GM18507 (cell line): ENCODE measurements at places on chromosomes 12 and 14.

DNA sequence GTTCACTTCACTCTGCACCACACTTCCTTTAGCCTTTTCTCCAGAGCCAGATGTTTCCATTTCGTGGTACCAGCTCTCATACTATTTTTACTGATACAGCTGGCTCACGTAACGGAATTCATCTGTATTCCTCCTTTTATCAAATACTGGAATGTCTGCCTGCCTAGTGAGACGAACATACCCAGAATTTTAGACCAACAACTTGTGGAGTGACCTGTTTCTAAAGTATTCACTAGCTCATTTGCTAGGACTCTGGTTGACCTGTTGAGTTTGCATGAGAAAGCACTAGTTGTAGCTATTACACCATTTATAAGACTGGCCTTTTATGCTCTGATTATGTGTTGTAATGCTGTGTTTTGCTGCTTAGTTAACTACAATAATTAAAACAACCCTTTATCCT, 22.6 kb downstream of the KCNA5 start:
- DNase-seq, result no peak

DNA sequence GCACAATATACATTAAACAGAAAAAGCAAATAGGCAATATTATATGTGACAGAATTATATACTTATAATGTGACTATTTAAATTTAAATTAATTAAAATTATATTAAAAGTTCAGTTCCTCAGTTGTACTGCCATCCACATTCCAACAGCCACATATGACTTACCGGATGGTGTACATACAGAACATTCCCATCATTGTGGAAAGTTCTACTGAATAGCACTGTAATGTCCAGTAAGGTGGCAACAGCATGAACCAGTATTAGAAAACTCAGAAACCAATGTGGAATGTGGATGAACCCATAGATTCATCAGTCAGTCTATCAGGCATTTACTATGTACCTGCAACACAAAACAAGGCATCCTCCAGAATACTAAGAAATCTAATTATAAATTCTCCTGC, 12.4 kb downstream of the ATG14 start:
- DNase-seq, result no peak

- no peak for DNase-seq
Measured at GRCh38 chr12:113305281-113305856, 29.5 kb downstream of the SLC8B1 start.

DNA sequence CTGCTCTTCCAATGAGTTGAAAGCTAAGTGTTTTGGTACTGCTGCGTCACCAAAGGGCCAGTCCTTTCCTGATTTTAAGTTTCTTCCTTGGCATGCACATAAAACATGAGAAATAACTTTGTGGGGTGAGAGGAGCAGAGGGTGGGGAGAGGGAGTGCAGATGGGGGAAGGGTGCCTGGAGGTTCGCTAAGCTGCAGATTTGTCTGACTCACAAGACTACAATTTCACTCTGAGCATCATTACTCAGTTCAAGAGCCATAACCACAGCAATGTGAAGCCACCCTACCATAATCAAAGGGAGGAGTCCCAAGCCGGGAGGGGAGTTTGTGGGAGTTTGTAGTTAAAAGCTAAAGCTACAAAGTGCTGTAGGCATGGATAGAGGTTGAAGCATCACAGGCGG, 136.1 kb downstream of the ANO2 start:
- DNase-seq, result no peak

- DNase-seq, result no peak
Measured at GRCh38 chr12:64083285-64084210, 138.5 kb downstream of the KICS2 start.

GRCh38 chr12:123938679-123939480, 33.8 kb downstream of the CCDC92 start:
- no peak for DNase-seq

DNA sequence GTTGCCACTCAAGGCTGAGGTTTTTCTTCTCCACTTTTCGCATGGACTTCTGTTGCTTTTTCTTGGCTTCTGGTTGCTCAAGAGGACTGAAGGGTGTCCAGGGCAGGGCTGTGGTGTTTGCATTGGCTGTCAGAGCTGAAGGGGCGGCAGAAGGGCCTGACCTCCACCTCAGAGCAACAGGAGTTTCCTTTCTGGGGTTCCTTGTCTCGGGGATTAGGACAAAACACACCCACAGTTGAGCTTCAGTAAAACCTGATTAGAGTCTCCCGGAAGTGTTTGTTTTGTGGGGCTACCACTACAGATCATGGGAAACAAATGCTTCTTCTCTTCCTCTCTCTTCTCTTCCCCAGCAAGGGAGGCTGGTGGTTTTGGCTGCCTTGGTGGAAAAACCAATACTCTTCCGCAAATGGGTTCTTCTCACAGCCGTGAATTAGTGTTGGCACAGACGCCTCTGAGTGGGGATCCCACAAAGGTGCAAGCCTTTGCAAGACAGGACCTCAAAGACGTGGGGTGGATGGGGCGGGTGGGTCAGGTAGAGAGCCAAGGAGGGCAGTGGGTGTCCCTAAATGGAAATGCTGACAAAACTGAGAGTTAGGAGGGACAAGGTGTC, 317.7 kb upstream of the TBX3 start:
- DNase-seq, result no peak

GRCh38 chr14:36773558-36773957, 111.9 kb downstream of the PAX9 start:
- DNase-seq, result no peak

DNA sequence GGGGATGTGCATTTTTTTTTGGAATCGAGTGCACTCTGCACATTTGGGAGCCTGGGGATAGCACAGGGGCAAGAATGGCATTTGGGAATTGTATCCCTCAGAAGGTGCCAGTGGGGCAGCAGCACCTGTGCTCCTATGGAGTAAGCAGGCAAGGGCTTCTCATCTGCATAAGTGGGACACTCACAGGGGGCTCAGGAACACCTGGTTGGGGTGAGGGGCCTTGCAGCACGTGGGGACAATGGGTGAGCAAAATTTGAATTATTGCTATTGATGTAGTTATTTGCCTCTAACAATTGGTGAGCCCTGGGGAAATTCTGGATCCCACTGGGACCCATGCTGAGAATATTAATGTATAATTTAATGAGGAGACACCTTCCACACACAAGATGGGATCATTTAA, 274.2 kb downstream of the TTC6 start:
- DNase-seq, result no peak

GRCh38 chr12:32508626-32509025, 109.3 kb downstream of the FGD4 start:
- DNase-seq, result no peak

GRCh38 chr14:30737916-30738315, 115.8 kb downstream of the SCFD1 start:
- DNase-seq, result no peak

- DNase-seq, result no peak
Measured at GRCh38 chr14:95421741-95422140, 94.7 kb downstream of the SYNE3 start.

GRCh38 chr12:105654606-105655005, 324.1 kb downstream of the C12orf75 start:
- DNase-seq, result no peak

- no peak for DNase-seq
Measured at GRCh38 chr12:58424735-58425392, 483.5 kb downstream of the ATP23 start.

DNA sequence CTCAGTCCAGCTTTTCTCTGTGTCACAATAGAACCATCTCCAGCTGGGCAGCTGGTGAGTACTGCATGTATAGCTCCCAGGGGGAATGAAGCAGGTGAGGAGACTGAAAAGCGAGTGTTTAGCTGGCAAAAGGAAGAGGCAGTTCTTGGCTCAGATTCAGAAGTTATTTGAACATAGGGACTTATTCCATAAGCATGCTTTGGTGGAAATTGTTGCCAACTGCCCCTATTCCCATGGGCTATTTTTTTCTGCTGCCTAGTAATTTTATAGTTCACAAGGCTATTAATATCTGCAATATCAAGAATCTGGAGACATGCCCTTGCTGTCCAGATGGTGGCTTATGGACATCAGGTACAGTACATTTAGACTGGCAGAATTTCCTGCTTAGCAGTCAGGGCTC, 1112.7 kb downstream of the LRFN5 start:
- no peak for DNase-seq

DNA sequence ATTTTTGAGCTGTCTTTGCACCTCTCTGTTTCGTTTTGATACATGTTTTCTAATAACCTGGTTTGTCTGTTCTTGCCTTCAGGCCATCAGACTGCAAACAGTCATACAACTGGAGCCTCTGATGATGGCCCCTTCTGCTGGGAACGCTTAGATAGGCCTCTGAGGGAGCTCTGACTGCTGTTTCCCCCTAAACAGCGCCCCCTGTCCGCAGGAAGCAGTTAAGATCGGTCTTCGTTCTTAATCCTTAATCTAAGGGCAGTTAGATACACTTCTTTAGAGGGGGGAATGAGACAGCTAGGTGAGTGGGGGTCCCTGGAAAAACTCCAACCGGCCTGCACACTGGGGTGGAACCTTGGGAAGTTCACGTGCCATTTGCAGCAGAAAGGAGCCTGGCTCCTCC, 1338.8 kb upstream of the SEL1L start:
- no peak for DNase-seq

- no peak for DNase-seq
Measured at GRCh38 chr14:67469954-67470353, 18.6 kb downstream of the TMEM229B start.

DNA sequence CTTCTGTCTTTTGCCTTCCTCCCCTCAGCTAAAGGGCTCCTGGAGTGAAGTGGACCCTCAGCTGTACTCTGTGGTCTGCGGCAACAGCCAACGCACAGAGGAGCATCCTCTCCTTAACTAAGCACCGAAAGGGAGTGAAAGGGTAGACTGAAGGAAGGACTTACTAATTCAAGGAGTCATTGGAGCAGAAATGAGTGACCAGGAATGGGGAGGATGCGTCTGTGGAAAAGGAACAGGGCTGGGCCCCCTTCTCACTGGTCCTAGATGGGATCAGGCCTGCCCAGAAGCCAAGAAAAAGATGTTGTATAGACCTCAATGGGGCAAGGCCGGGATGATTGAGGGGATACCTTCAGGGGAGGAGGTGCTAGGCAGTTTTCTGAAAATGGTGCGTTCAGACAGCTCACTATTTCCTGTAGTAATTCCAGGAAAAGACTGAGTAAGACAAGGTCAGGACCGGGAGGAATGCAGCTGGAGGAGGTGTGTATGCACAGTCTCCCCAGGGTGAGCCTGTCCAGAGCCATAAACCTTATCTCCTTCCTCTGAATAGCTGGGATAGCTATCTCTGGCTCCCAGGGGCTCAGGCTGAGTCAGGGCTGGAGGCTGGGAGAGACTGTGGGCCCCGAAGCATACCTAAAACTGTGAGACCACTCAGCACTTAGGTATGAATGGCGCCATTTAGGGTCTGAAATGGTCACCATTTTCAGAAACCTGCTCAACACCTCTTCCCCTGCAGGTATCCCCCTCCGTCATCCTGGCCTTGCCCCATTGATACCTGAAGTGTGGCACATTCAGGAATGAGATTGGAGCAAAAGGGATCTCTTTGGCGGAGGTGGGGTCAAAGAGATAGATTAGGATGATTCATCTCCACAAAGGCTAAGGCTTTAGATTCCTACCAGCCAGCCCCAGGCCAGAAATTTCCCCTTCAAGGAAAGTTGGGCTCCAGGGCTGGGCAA, 20.2 kb upstream of the KRT8 start:
- no peak for DNase-seq

DNA sequence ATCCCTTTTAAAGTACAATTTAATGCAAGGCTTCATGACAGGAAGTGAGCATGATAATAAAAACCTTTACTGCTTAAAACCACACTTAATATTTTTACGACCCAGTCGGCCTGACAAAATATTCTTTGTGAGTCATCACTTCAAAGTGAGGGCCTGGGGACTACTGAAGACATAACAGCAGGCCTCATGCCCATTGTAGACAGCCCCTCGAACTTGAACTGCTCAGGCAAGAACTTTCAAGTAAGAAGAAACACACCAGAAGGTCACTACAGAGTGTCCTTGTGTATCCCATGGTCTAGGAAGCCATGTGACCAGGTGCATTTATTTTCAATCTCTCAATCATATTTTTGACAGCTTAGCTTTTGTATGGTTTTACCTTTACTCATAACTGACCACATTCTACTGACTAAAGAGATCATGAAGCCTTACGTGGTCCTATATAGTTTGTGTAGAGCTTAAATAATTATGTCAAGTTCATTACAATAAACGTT, 61.4 kb upstream of the MANSC4 start:
- no peak for DNase-seq

DNA sequence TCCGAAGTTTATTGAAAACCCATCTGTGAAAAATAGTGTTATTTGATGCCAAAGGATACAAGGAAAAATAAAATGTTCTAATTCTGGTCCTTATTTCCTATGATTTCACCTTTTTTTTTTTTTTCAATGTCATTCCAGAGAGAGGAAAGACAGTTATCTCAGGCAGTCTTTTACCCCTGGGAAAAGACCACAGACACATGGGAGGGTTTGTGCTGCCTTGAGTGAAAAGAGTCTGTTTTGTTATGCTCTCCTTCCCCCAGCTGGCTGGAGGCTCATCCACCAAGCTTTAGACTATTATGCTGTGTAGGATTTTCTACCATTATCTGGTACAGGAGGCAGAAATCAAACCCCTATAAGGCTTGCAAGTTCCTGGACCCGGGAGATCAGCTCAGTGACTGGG, 151.8 kb downstream of the CRADD start:
- DNase-seq, result no peak

DNA sequence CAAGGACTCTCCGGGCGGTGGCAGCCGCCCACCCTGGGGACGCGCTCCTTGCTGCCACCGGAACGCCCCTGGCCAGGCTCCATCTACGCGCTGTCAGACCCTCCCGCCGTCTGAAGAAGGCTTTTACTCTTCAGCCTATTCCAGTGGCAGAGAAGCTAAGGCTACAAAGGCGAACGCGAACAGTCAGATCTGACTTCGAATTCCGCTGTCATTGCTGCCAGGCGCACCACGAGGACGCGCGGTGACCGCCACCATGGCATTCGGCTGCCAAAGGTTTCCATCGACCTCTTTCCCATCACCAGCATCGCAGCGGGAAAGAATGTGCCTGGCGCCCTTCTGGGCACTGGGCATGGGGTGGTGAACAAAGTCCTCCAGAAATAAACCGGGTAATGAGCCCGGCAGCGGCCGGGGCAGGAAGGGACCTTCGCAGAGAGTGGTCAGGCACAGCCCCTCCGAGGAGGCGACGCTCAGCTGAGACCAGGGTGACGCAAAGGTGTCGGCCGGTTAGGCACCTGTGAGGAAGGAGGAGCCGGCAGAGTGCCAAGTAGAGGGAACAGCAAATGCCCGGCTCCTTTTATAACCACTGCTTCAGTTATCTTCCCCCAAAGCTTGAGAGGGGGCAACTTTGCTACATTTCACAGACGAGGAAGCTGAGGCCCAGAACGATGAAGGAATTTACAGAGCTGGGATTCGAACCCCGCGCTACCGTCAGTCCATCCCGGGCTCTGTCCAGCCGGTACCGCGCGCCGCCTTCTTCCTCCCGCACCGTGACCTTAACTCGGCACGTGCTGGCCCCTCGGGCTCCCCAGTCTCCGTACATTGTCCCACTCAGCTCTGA, 1.9 kb upstream of the RFX4 start:
- DNase-seq, result no peak

- DNase-seq, result no peak
Measured at GRCh38 chr12:106113824-106114446, 24.8 kb downstream of the NUAK1 start.

- no peak for DNase-seq
Measured at GRCh38 chr12:120797677-120798642, 72.3 kb downstream of the ACADS start.
